ENCODE measurements at places on chromosomes 2 and 18.

GRCh38 chr2:48391616-48392015 is 138.3 kb upstream of the STON1 start:
- no peak for DNase-seq

GRCh38 chr2:236394571-236394970 is 130.4 kb upstream of the ASB18 start:
- no peak for DNase-seq

GRCh38 chr2:144230448-144231085 is 289.4 kb downstream of the ZEB2 start:
- DNase-seq: no peak

GRCh38 chr18:22141211-22141610 is 28.2 kb upstream of the GATA6 start:
- DNase-seq: no peak

DNA sequence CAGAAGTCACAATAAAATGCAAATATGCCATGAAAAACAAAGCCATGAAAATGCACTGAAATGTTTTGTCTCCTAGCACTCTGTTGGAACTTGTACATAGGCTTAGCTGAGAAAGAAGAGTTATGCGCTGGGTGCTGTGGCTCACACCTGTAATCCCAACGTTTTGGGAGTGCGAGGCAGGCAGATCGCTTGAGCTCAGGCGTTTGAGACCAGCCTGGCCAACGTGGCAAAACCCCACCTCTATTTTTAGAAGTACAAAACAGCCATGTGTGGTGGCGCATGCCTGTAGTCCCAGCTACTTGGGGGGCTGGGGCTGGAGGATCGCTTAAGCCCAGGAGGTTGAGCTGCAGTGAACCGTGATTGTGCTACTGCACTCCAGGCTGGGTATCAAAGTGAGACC is 39.9 kb downstream of the IRS1 start:
- no peak for DNase-seq

- DNase-seq: no peak
Observed at GRCh38 chr2:55399815-55400214, 19.8 kb downstream of the CCDC88A start.

DNA sequence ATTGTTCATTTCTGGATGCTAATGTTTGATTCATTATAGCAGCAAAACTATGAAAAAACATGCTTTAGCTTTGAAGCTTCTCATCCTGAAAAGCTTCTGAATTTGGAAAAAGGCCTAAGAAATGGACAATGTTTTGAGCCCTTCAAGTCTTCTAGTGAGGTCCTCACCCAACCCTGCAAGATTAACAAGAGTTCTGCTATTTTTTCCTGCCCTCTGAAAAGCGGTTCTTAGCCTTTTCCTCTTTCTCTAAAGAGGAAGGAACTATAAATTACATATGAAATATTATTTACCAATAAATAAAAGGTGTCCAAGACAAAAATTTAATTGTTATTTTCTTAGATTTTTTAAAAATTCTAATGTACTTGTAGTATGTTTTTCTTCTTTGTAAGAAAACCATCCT is 19.9 kb upstream of the CDH19 start:
- no peak for DNase-seq

- DNase-seq: no peak
Observed at GRCh38 chr2:72827487-72827886, 1.7 kb upstream of the EXOC6B start.

DNA sequence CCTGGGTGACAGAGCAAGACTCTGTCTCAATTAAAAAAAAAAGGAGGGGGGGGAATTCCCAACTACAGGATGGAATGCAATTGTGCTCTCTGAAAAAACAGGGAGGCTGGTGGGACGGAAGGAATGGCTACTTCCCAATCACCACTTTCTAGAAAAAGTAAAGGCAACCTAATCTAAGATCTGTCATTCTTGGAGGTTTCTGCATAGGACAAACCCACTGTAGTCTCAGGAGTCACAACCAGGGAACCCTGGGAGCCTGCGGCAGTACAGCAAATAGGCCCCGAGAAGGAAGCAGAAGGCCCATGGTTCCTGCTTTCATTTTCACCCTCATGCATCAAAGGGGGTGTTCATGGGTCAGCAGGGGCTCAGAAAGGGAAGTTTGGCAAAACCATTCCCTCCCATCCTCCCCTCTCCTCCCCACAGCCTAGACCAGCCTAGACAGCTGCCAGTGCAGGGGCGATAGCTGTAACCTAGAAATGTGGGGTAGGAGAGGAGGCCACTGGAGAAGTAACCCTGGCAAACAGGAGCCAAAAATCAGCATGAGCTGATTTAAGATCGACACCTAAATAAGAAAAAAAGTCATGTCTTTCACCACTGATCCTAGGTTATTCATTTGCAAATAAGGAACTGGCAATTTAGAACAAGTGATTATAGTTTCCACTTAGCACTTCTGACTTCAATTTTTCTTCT is 48.0 kb downstream of the TRABD2A start:
- no peak for DNase-seq

- DNase-seq: no peak
Observed at GRCh38 chr2:157843935-157844334, 32.2 kb downstream of the ACVR1 start.

DNA sequence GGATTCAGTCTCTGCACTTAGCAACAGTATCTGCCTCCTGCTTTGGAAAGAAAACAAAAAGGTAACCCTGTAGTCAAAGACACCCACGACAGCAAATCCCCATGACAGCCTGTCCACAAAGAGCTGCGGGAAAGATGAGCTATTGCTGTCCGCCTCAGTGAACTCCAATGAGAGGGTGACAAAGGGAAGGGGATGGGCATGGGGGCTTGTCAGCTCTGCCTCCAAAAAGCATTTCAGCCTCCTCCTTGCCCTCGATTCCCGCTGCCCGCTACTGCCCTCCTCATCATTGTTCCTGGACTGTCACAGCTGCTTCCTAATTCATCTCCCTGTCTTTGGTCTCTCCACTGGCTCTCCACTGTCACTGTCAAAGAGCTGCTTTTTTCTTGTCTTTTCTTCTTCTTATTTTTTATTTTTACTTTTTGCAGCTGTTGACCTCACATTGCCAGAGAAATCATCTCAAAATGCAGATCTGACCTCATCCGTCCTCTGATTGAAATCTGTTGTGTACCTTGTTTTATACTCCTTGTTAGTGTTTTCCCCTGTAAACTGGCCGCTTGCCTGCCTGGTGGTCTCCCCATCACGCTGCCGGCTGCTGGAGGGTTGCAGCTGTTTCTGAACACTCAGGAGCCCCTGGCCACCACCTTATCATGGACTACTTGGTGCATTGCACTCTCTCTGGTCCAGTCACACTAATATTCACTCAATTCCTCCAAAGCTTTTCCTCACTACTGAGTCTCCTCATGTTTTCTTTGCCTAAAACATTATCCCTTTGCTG is 7.9 kb upstream of the E2F6 start:
- DNase-seq: no peak

GRCh38 chr2:234770031-234770506 is 181.7 kb upstream of the SH3BP4 start:
- no peak for DNase-seq

DNA sequence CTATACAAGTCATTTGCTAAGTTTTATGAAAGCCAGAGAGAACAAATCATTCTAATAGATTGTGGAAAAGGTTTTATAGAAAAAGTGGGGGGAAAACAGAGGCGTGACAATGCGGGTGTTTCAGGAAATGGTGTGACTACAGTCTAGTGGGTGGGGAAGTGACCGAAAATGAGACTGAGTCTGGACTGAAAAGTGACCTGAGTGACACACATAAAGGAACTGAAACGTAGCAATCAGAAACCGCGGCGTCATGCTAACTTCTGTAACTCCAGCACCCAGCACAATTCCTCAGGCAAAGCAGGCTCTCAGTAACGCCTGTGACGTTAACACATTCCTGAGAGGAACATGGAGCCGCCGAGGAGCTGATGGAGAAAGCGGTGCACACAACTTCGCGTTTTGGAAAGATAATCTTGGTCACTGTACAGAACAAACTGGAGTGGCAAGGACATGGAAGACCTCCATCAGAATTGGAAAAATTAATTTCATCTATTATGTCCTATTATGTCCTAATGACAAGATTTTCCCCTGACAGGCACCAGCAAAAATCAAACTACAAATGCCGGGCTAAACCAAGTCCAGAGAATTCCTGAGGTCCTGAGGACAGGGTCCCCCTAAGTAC is 1.4 kb upstream of the CD226 start:
- peak; percentile 77 for DNase-seq

- no peak for DNase-seq
Observed at GRCh38 chr18:74513883-74514205, 17.7 kb downstream of the CNDP2 start.

DNA sequence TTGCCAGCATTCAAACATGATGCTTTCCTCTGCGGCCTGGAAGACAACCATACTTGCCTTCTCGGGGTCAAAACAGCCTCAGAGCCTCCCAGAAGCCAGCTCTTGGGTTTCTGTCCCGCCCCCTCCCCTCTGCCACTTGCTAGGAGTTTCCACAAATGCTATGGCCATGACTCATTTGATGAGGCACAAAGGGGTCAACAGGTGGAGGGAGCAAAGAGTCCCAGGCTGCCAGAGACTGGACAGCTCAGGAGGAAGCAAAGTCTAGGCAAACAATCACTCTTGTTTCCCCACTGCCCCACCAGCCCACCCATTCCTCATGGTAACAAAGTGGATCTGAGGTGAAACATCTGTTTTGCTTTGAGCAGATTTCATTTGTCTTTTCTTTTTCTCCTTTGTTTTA is 551.1 kb downstream of the TNS1 start:
- no peak for DNase-seq

GRCh38 chr2:177316756-177317155 is 52.2 kb upstream of the NFE2L2 start:
- DNase-seq: no peak

DNA sequence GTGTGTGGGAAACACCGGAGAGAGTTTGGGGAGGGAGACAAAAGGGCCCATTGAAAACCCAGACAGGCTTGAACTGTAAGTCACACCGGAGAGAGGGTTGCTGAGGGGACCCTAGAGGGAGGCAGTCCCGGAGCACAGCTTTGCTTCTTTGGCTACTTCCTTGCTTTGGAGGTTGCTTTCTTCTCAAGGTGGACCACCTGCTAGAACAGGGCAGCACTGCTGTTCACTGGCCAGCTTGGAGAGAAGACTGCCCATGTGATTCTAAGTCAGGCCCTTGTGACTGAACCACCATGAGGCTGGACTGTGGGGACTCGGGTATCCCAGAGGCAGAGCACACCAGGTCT is 4.4 kb downstream of the ACTG2 start:
- no peak for DNase-seq

DNA sequence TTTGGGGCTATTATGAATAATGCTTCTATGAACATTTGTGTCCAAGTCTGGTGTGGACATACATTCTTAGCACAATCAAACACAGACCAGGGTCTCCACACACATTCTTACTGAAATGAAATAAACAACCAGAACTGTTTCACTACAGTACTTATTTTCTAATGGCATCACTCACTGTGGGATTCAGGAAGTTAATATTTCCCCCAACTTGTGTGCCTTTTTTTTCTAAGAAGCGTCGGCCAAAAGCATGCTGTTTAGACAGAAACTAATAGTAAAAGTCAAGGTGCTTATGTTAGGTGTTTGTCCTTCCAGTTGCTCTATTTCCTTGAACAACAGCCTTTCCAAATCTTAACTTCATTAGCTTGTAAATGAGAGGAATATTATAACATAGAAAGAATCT is 117.6 kb downstream of the DOCK10 start:
- DNase-seq: no peak

DNA sequence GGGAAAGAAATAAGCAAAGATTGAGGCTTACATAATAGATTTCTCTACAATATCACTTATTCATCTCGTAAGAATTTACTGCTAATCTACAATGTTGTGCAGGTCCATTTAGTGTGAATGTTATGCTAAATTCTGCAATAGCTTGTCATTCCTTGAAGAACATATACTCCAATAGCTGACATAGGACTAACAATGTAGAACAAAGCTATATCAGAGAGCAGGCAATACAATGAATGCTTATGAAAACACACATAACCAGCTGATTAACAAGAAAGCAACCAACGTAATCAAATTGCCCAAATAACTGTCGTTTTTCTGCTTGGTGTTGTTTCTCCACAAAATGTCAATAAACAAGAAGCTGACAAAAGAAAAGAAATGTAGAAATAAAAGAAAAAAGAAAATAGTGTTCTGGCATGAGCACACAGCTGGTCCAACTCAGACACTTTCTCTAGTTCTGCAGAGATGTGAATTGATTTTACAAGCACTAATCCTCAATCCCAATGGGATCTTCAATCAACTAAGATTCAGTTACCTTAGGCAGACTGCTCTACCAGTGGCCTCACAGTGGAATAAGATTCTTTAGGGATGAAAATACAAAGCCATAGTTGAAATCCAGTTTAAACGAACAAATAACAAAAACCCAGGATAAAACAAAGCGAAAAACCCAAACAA is 1024.7 kb upstream of the PIK3C3 start:
- no peak for DNase-seq

- DNase-seq: no peak
Observed at GRCh38 chr2:19541884-19542283, 183.5 kb upstream of the OSR1 start.

DNA sequence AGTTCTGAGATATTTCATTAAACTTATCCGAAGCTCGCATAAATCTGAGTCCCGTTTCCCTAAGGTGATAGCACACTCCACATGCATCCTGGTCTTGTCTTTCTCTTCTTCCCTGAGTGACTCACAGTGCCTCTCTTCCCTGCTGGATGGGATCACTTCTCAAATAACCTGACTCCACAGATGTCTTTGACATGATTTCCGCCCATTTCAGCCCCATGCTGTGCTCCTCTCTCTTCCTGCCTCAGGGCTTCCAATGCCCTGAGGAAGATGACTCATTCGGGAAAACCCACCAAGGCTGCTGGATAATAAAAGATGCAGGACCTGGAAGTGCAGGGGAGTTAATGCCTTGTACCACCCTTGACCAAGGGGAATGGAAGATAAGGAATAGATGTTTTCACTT is 441.7 kb upstream of the SOX11 start:
- DNase-seq: no peak

GRCh38 chr2:141125432-141125831 is 1005.4 kb downstream of the LRP1B start:
- no peak for DNase-seq

DNA sequence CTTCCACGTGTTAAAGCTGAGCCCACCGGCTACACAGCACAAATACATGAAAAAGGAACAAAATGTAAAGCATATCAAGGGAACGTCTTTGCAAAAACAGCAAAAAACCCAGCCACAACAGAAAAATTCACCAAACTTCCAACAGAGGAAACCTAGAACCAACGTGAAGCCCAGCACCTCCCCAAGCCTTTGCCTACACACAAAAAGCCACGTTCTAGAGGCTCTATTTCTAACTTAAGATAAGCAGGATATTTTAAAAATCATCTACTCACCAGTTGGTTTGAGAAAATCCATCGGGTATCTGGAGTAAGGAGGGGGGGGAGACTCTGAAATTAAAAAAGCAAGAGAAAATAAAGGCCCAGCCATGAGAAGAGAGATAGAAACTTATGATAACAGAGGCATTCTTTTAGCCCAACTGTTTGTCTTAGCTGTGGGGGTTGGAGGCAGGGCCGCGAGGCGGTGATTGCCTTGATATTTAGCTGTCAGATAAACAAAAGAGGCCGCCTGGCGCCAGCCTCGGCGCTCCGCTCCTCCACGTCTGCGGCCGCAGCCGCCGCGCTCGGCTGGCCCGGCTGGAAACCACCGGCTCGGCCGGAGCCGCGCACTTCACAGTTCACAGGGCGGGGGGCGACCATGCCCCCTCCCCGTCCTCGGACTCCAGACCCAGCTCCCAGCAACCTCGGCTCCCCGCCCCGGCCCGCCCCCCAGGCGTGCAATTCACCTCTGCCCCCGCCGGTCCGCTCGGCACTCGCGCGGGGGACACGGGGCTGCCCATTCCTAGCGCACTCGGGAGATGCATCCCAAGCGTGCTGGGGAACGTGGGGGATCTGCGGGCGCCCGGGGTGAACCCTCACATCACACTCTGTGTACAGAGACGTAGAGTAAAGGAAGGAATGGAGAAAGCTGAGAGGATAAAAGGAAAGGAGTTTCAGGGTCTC is 2.4 kb downstream of the SMAD7 start:
- DNase-seq: no peak

All from stimulated activated CD8-positive, alpha-beta memory T cell treated with anti-CD3 and anti-CD28 coated beads, Interleukin-4, amount 100 ng/mL, for 48 hours (primary cell).